Suprapubic skin (tissue), 4 donors: ENCODE measurements at places on chromosomes 1 and 21. TPM values are rescaled to one million over a fixed set of nuclear protein-coding genes. Genes with fewer than 3 reads are reported as not detected.

Gene OR13G1
- not detected for total RNA-seq

DNA sequence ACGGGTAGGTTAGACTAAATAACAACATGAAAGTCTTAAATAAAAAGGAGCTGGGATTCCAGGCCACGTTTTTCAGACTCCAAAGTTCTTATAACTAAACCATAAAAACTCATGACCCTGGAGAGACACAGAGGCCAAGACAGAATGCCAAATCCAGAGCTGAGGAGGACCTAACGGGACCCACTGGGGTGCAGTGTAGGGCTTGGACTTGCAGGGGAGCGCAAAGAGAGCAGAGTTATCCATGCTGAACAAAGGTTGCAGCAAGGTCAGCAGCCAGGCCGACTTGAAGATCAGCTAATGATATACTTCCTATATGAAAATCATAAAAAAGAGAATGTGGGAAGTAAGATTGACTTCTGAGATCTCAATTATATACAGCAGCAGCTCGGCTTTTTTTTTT lies 237.1 kb downstream of the TM2D1 start:
- DNase-seq: no peak

- no peak for DNase-seq
Observed at GRCh38 chr1:47328992-47329391, 4.6 kb upstream of the CMPK1 start.

Gene NES
- 1.9 TPM for total RNA-seq

- DNase-seq: no peak
Observed at GRCh38 chr1:103937763-103938357, 188.2 kb downstream of the AMY1C start.
